Upper lobe of left lung (tissue), 6 donors: ENCODE measurements at places on chromosomes 2 and 18. TPM values are rescaled to one million over a fixed set of nuclear protein-coding genes. Genes with fewer than 3 reads are reported as not detected.
A peak's percentile ranks its signal among the peaks of the same experiment; 100 is the strongest.

Gene WNT10A
- not detected for total RNA-seq

DNA sequence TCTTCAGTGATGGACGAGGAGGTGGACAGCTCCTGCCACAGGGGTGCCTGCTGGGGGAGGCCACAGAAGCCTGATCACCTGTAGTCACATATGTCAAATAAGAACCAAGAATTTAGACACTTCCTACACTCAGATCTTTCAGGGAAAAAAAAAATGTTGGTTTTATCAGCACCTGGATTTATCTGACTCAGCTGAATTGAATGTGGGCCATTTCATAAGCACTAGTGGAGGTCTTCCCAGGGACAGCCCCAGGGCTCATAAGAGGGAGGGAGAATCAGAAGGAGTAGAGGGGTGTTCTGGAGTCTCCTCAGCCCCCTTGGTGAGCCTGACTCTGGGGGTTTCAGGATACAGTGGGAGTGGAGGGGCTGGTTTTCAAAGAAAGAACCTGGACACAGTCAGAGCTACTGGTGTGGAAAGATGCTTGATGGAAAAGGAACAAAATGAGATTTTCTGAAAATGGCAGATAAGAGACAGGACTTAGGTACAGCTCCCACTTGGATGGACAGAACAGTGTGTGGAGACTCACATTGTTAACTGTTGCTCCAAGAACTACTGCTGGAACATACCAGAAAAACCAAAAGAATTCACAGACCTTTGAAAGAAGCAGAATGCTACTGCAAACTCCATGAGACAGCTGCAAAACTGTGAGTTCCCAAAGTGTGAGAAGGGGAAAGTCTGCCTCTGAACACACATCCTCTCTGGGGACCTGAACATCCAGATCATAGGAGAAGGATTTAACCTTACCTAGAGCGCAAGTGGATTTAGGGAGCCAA lies 45.4 kb downstream of the LCT start:
- no peak overlapping the region for H3K27ac ChIP-seq
- H3K4me3 ChIP-seq = no peak overlapping the region
- no peaks in the 10 kb centered on the region for H3K4me1 ChIP-seq
- H3K36me3 ChIP-seq = no peaks in the 10 kb centered on the region

DNA sequence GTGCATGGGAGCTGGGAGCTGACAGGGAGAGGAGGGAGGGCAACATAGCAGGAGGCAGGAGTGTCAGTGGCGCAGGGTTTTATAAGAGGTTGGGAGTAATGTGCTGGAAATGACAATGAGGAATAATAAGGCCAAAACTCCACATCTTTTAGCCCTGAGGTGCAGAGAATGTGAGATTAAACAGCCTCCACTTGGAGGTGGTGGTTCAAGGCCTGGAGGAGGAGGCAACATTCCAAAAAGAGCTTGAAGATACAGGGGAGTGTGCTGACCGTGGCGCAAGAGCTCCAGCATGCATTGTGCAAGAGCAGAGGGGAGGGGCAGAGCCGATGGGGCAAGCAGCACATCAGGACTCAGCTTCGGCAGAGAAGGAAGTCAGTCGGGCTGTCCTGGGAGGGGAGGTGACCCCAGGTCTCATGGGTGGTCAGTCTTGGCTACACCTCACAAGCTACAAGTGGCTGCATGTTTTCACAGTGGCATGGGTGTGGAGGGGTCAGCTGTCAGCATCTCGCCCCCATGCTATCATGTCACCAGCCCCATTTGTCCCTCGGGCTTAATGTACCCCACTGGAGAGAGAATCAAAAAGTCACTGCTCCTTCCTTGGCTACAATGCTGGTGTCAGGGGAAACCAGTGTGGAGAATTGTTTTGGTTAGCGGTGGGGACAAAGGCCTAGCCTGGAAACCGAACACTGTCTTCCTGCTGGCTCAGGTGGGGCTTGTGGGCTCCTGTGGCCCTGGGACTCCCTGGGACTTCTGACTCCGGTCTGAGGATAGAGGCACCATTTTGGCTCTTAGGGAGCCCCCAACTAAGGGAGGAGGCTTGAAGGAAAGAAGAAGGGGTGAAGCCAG lies 208.0 kb downstream of the ZFP36L2 start:
- H3K27ac ChIP-seq = peak overlapping the region; percentile 10
- no peaks in the 10 kb centered on the region for H3K27me3 ChIP-seq
- H3K4me1 ChIP-seq = peaks cover 27% of the 10 kb centered on the region

- no peaks in the 10 kb centered on the region for H3K4me1 ChIP-seq
- no peaks in the 10 kb centered on the region for H3K27me3 ChIP-seq
- H3K27ac ChIP-seq = no peak overlapping the region
- no peaks in the 10 kb centered on the region for H3K36me3 ChIP-seq
- DNase-seq = no peak
Measured at GRCh38 chr2:33909945-33910695, 311.0 kb upstream of the FAM98A start.

GRCh38 chr2:24508878-24509277 lies 17.8 kb downstream of the NCOA1 start:
- H3K27me3 ChIP-seq = no peaks in the 10 kb centered on the region
- H3K36me3 ChIP-seq = no peaks in the 10 kb centered on the region
- no peak for DNase-seq
- H3K4me1 ChIP-seq = peaks cover 31% of the 10 kb centered on the region
- no peak overlapping the region for H3K27ac ChIP-seq

Gene PIKFYVE
- total RNA-seq = 36.8 TPM

Gene PLGLB1
- total RNA-seq = 3.1 TPM

GRCh38 chr2:56685205-56685604 lies 501.4 kb downstream of the CCDC85A start:
- DNase-seq = no peak
- H3K36me3 ChIP-seq = no peaks in the 10 kb centered on the region
- no peak overlapping the region for H3K4me3 ChIP-seq
- no peaks in the 10 kb centered on the region for H3K27me3 ChIP-seq

Gene DQX1
- 0.26 TPM for total RNA-seq

DNA sequence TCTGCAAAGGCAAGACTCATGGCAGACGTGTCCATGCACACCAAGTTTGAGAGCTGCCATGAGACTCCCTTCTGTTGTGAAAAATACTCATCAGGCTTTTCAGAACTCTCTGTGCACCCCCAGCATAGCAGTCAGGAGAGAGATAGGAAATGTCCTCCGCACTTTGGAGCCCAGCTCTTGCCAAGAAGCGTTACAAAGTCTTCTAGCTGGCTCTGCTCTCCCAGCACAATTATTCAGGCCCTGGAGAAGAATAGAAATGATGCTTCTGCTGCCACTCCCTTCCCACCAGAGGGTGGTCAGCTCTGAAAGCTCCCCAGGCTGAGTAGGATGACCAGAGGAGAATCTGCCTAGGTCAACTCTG lies 594.4 kb upstream of the ID2 start:
- no peaks in the 10 kb centered on the region for H3K36me3 ChIP-seq
- H3K4me3 ChIP-seq = no peak overlapping the region
- no peak for DNase-seq
- H3K27ac ChIP-seq = no peak overlapping the region

Gene LYG2
- total RNA-seq = not detected

DNA sequence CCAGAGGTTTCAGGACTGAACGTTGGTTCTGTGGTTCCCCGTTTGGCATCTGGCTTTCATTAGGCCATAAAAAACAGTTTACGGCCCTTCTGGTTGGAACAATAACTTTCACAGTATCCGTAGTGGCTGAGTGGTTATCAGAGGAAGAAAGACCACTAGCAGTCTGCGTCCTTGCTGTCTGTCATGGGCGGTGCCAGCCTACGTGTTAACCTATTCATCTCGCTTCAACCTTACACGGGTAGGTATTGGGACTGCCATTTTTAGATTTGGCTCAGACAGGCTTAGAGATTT lies 42.6 kb upstream of the ROCK2 start:
- no peaks in the 10 kb centered on the region for H3K36me3 ChIP-seq
- H3K27ac ChIP-seq = no peak overlapping the region
- DNase-seq = no peak
- H3K4me3 ChIP-seq = no peak overlapping the region
- H3K4me1 ChIP-seq = peaks cover 32% of the 10 kb centered on the region

Gene CARF
- total RNA-seq = 9.0 TPM

GRCh38 chr2:70182689-70183088 lies 8.1 kb downstream of the C2orf42 start:
- H3K4me1 ChIP-seq = no peaks in the 10 kb centered on the region
- H3K4me3 ChIP-seq = no peak overlapping the region
- H3K36me3 ChIP-seq = peaks cover 46% of the 10 kb centered on the region
- no peak for DNase-seq

Gene MLPH
- 539 TPM for total RNA-seq

DNA sequence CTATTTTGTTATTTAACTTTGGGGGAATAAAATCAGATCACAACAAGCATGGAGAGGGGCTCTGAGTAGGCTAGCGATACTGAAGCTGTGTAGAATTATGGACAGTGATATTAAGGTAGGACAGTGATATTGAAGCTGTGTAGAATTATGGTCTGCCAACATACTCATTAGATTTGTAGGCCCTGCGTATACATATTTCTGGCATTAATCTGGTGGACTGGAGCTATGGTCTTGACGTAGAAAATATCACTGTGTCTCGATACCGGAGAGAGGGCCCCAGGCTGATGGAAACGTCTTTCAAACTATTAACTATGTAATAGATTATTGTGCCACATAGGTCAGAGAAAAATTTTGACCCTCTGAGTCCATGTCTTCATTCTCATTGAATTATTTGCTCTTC lies 511.4 kb downstream of the ADCYAP1 start:
- H3K27ac ChIP-seq = no peak overlapping the region
- H3K36me3 ChIP-seq = no peaks in the 10 kb centered on the region
- DNase-seq = no peak
- no peaks in the 10 kb centered on the region for H3K4me1 ChIP-seq
- H3K27me3 ChIP-seq = no peaks in the 10 kb centered on the region

Gene SCN9A
- total RNA-seq = 10.3 TPM

DNA sequence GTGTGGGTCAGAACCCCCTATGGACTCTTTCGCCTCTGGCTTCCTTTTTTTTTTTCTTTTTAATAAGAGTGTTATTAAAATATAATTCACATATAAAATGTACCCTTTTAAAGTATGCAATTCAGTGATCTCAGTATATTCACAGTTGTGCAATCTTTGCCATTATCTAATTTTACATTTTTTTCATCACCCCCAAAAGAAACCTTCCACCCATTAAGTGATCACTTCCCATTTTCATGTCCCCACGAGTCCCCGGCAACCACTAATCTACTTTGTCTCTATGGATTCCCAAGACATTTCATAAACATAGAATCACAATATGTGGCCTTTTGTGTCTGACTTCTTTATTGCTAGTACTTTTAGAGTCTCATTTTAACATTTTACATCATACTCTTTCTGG lies 38.7 kb upstream of the ANXA4 start:
- no peaks in the 10 kb centered on the region for H3K4me1 ChIP-seq
- H3K4me3 ChIP-seq = no peak overlapping the region
- DNase-seq = no peak
